ENCODE measurements at places on chromosomes 5 and 9.
A peak's percentile ranks its signal among the peaks of the same experiment; 100 is the strongest.

DNA sequence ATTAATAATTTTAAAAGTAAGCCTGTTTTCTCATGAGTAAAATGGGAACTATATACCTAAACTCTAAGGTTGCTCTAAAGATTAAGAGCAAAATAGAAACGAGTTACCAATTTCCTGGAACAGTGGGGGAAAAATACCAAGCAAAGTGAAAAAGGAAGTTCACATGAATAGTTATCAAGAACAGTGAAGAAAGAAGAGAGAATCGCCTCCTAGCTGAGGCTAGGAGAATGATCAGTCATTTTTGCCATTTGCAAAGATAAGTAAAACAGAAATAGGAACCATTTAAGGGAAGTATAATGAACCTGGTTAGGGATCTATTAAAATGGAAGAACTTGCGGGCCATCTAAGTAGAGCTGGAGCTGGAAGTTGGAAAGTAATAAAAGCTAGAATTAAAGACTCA is 50.7 kb downstream of the P4HA2 start:
- no peak for DNase-seq

DNA sequence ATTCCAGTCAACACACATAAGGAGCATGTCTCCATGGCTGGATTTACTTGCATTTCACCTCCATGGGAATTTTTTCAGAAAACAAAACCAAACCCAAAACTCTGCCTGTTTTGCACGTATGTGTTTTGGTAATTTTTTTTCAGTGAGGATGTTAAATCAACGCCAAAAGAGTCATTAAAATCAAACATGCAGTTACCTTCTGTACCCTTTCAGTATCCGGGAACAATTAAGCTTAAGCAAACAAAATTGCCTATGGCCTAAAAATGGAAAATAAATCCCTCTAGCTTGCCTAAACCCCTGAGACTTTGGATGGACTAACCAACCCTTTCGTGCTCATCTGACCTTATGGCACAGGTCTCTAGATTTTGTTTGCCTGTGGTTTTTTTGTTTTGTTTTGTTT is 209.2 kb upstream of the KLF4 start:
- no peak for DNase-seq

DNA sequence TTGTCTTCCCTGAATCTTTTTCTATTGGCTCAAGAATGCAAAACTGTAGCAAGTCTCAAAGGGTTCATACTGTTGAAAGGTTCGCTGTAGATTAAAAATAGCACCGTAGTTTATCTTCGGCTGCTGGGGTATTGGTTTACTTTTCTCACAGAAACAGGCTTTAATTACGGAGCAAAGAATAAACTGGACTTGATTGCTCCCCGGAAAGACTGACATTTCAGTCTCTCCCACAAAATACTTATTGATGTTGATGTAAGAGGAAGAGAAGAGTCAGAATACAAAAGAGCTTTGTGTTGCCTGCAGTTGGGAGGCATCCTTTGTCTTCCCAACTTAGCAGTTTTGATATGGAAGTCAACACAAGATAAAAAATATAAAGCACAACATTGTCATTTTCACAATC is 183.9 kb upstream of the DMAC1 start:
- DNase-seq, result no peak

GRCh38 chr5:38329132-38329715 is 70.9 kb downstream of the EGFLAM start:
- no peak for DNase-seq

DNA sequence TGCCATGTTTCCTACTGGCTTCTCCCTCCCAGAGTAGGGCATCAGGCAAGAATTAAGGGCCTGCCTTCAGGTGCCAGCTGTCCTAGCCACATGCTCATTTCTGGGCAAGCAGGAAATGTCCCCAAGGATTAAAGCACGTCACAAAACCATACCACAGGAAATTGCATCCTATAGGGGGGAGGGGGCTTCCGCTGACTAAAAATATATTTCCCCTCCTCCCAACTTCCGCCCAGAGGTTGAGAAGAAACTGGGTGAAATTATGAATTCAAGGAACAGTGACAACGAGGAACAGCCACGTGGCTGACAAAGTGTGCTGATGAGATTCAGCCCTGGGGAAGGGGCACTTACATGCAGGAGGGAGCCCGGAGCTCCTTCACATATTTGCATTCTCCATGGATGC is 4.1 kb downstream of the HBEGF start:
- no peak for DNase-seq

DNA sequence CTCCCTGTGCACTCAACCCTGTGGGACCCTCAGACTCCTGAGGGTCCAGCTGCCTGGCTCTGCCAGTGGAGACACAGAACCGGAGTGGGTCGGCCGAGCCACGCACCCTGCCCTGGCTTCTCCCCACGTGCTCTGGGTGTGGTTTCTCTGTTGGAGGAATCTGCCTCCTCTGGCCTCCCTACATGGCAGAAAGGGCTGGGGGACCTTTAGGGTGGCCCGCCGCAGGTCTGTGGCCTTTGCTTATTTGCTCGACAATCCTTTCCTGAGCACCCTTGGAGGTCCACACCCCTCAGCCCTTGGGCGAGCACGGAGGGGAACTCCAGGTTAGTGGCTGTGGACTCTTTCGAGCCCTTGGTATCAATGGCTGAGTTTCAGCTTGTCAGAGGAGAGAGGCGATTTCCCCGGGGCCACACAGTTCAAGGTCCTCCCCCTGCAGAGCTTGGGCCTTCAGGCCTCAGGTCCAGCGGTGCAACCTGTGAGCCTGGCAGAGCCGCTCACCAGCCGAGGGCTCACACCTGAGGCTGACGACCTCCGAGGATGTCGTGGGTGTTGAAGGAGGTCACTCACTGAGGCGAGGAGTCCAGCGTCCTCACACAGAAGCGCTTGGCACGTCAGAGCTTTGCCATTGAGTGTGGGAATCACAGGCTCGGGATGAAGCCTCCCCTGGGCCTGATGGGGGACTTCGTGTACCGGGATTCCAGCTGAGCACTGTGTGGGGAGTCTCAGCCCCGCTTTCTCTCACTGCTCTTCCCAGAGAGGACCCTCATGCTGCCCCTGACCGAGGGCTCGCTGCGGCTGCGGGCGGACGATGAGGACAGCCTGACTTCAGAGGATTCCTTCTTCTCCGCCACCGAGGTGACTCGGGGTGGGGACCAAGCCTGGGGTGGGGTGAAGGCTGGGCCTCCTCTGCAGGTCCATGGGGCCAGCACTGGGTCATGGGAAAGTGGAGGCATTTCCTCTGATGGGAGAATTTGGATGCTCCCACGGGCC is 20.8 kb upstream of the DOLPP1 start:
- DNase-seq, result no peak

GRCh38 chr9:21985964-21986667 is 8.1 kb downstream of the CDKN2A start:
- DNase-seq, result no peak

DNA sequence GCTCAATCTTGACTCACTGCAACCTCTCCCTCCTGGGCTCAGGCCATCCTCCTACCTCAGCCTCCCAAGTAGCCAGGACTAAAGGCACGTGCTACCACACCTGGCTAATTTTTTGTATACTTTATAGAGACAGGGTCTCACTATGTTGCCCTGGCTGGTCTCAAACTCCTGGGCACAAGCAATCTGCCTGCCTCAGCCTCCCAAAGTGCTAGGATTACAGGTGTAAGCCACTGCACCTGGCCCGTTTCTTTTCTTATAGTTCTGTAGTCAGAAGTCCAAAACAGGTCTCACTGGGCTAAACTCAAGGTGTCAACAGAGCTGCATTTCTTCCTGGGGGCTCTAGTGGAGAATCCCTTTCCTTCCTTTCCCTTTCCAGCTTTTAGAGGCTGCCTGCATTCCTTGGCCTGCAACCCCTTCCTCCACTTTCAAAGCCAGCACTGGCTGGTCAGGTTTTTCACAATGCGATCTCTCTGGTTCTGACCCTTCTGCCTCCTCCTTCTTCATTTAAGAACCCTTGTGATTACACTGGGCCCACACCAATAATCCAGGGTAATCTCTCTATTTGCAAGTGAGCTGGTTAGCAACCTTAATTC is 16.3 kb downstream of the IRF1 start:
- DNase-seq, result no peak

- DNase-seq, result no peak
These were observed 26.0 kb upstream of the EPB41L4B start for GRCh38 chr9:109346904-109347303.

- no peak for DNase-seq
These were observed 90.6 kb upstream of the SAP30L start for GRCh38 chr5:154355129-154355611.

GRCh38 chr5:180568914-180569313 is 22.4 kb downstream of the SCGB3A1 start:
- no peak for DNase-seq

GRCh38 chr9:72703574-72703973 is 182.2 kb downstream of the TMC1 start:
- DNase-seq, result no peak

- no peak for DNase-seq
These were observed 92.2 kb downstream of the SEMA6A start for GRCh38 chr5:116482394-116482793.

GRCh38 chr5:1364211-1364610 is 19.3 kb upstream of the CLPTM1L start:
- no peak for DNase-seq

GRCh38 chr9:69535911-69536310 is 136.3 kb downstream of the APBA1 start:
- DNase-seq, result no peak

- no peak for DNase-seq
These were observed 17.2 kb downstream of the OR2S2 start for GRCh38 chr9:35940458-35941407.

GRCh38 chr5:54384356-54384933 is 71.1 kb upstream of the HSPB3 start:
- DNase-seq, result no peak

GRCh38 chr5:59317023-59317773 is 576.3 kb downstream of the PDE4D start:
- no peak for DNase-seq

- DNase-seq, result peak; percentile 84
These were observed at the start of gene PHPT1 for GRCh38 chr9:136849038-136849959. Gene PHPT1, plus strand, starts transcription at chr9:136849409. Its CDS starts 22 bp downstream, at chr9:136849431.

GRCh38 chr5:72145348-72145747 is 38.1 kb downstream of the MAP1B start:
- DNase-seq, result no peak

- no peak for DNase-seq
These were observed 17.6 kb upstream of the NANS start for GRCh38 chr9:98038958-98039357.

GRCh38 chr5:56941981-56942380 is 9.9 kb downstream of the MIER3 start:
- no peak for DNase-seq

DNA sequence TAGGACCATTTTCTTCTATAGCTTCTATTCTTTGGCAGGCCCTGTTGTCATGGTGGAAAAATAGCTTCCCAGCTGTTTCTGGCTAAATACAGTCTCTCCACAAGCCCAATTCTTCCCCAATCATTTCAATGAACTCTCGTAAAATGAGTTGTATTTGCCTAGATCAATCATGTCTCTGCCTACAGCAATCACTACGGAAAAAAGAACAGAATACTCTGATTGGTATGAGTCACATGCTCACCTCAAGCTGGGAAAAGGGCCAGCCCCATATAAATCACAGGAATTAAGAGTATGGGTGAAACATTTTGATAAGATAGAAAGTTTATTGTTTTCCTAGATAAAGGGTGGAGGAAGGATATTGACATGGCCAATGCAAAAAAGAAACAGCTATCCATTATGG is 711.4 kb downstream of the EFNA5 start:
- no peak for DNase-seq

DNA sequence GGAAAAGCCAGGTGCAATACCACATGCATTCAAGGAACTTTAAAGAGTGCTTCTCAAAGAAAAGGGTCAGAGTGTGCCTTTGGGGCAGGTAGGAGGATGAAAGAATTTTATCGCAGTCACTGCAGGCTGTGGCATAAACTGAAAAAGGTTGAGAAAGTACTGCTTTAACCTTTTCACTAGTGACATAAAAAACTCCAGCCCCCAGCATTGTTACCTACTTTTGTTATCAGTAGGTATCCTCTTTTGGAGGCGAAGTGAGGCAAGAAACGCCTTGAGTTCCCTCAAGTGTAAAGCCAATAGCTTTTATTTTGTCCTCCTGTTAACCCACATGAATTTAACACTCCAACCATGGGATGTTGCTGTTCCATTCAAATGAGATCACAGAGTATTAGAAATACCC is 64.7 kb upstream of the CHD1 start:
- DNase-seq, result no peak

DNA sequence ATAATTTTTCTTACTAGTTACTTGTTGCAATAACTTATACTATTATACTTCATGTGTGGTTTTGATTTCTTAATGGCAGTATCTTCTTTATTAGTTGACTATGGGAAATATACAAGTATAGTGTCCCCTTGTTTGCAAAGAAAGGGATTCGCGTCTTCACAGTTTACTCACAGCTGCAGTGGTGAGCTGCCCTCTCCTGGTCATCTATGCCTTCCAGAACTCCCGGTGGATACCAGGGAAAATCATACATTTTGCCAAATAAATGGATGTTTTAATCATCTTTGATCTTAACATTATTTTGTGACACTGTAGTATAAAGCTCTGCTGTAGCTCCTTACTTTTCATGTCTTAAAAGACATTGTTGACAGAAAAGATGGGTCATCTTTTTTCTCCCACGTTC is 142.0 kb downstream of the ZCCHC7 start:
- no peak for DNase-seq

- no peak for DNase-seq
These were observed 64.7 kb upstream of the NFIL3 start for GRCh38 chr9:91488341-91488740.

DNA sequence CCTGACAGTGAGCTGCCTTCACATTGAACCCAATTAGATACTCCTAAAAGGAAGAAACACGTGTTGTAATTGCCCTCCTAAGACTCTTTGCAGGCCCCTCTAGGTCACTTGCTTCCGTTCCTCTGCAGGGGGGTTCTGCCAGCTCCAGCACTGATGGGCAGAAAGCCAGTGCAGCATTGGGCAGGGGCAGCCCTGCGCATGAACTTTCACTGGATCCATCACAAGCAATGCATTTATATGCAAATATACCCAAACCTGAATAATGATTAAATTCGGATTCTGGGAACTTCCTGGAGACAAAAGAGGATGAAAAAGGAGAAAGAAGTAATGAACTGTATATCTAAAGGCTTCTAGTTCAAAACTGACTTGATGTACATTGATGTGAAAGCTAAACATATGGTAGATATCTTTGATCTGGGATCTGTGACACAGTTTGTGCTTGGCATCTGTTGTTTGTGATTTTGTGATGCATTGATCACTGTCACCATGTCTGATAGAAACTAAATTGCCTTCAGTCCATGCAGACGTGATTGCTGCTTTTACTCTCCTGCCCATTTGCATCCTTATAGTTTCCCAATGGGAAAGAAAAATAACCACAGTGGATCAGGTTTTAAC is 313.4 kb downstream of the DEPDC1B start:
- no peak for DNase-seq

- DNase-seq, result no peak
These were observed 19.8 kb upstream of the PARP8 start for GRCh38 chr5:50646591-50646990.

GRCh38 chr9:28883234-28883633 is 1310.0 kb upstream of the C9orf72 start:
- DNase-seq, result no peak

DNA sequence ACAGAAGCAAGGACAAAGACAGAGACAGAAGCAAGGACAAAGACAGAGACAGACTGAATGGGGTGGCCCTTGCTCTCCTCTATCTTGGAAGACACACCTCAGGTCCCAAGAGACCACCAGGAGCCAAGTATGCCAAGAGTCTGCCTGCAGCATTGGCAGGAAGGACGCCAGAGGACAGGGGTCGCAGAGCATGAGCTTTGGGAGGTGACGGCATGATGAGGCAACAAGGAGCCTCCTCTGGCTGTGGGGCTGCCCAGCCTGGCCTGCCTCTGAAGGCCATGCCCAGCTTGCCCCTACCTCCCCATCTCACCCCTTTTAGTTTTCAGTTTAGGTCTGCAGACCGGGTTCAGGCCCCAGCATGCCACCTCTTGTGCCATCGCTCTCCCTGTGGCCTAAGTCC is 17.6 kb downstream of the PDGFRB start:
- no peak for DNase-seq

Data from stimulated activated CD8-positive, alpha-beta memory T cell treated with anti-CD3 and anti-CD28 coated beads, Interleukin-2, amount 100 ng/mL, for 1 hour (primary cell).